Left lobe of liver (tissue), 2 donors: ENCODE measurements at places on chromosomes 5 and 9.

- DNase-seq: no peak
Observed at GRCh38 chr5:137190441-137190840, 308.7 kb downstream of the SPOCK1 start.

GRCh38 chr9:17987189-17987588, 408.3 kb downstream of the SH3GL2 start:
- DNase-seq: no peak

- no peak for DNase-seq
Observed at GRCh38 chr9:73183917-73184861, 32.5 kb downstream of the ANXA1 start.

DNA sequence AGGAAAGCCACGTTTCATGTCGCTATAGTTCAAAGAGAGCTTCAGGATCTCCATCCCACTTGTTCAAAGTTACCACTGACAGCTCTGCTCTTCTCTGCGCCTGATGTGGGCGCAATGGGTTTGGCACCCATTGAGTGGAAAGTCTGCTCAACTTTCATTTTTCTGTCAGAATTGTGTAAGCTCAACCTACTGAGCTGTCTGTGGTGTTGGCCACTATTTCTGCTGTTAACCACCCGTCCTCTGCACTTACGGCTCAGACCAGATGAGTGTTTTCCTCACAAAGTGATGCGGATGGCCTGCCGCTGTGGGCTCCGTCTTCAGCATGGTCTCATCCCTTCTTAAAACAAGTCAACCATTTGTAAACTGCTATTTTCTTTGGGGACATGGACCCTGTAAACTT, 131.2 kb downstream of the WNK2 start:
- no peak for DNase-seq

DNA sequence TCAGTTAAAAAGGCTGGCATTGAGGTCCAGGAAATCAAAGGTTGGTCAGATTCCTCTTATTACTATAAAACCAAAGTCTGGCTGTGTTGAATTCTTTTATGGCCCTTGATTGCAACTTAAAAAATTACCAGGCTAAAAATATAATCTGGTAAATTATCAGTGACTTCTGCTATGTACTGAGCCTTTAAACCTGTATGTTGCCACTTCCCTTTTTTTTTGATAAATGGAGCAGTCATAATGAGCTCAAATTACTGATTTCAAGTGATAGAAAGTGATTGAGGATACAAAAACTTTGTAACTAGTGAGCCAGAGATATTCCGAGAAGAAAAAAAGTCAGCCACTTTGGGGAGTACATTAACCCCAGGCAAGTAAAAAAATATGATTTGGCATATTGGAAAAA, 100.1 kb downstream of the GIN1 start:
- DNase-seq: no peak

DNA sequence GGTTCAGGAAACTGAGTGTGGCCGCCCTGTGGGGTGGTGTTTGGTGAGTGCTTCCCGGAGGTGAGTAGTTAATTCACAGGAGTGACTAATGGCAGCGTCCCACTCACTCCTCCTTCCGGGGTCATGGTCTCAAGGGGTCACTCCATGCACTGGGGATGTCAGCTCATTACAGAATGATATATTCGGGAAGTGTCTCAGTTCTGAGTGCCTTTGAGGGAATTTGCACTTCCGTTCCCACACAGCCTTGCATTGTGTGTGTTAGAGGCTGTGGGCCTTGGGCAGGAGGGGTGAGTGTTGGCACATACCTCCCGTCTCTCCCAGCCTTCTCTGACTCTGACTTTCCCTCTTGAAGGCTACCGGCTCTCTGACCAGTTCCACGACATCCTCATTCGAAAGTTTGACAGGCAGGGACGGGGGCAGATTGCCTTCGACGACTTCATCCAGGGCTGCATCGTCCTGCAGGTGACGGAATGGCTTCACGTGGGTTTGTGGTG, 10.5 kb upstream of the AHRR start:
- no peak for DNase-seq
